ENCODE measurements at places on chromosomes 1 and 21. TPM values are rescaled to one million over a fixed set of nuclear protein-coding genes. Genes with fewer than 3 reads are reported as not detected.

PTPN7 gene
- total RNA-seq: not detected

TEKT2 gene
- not detected for total RNA-seq

S100A1 gene
- not detected for total RNA-seq

OR10J1 gene
- not detected for total RNA-seq

MAP3K21 gene
- 6.6 TPM for total RNA-seq

ASPM gene
- 21.4 TPM for total RNA-seq

ARHGAP30 gene
- not detected for total RNA-seq

NEK2 gene
- 39.9 TPM for total RNA-seq

FAM72B gene
- 4.3 TPM for total RNA-seq

DNA sequence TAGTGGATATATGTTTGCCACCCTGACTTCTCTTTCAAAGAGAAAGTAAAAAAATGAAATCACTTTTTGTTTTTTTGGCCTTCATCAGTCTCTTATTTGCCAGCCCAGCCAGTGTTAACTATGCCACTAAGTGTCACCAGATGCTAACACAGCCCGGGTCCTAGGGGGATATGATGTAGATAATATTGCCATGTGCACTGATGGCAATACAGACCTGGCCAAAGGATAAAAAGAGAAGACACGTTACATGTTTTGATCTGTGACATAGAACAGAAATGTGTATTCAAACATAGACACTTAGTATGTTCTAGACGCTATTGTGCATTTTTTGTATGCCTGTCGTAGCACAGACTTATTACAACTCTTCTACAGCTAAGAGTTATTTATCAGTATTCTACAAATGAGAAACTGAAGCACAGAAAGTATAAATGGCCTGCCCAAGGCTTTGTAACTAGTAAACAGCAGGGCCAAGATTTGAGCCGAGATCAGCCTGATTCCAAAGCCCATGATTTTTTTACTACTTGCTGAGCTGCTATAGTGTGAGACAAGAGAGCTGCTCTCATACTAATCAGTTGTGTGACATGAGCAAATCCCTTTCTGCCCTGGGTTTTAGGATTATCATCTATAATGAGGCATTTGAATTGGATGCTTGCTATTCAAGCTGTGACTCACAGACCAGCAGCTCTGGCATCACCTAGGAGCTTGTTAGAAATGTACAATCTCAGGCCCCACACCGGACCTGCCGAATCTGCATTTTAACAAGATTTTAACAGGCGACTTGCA, 6.3 kb downstream of the LRRC53 start:
- DNase-seq: no peak

- DNase-seq: peak; percentile 69
These were observed 1.1 kb upstream of the CACYBP start for GRCh38 chr1:174998569-174999215.

GRCh38 chr1:96259399-96259798, 462.2 kb upstream of the PTBP2 start:
- DNase-seq: no peak

- DNase-seq: peak; percentile 69
These were observed 254.8 kb downstream of the KIF26B start for GRCh38 chr1:245409341-245410195.

DNA sequence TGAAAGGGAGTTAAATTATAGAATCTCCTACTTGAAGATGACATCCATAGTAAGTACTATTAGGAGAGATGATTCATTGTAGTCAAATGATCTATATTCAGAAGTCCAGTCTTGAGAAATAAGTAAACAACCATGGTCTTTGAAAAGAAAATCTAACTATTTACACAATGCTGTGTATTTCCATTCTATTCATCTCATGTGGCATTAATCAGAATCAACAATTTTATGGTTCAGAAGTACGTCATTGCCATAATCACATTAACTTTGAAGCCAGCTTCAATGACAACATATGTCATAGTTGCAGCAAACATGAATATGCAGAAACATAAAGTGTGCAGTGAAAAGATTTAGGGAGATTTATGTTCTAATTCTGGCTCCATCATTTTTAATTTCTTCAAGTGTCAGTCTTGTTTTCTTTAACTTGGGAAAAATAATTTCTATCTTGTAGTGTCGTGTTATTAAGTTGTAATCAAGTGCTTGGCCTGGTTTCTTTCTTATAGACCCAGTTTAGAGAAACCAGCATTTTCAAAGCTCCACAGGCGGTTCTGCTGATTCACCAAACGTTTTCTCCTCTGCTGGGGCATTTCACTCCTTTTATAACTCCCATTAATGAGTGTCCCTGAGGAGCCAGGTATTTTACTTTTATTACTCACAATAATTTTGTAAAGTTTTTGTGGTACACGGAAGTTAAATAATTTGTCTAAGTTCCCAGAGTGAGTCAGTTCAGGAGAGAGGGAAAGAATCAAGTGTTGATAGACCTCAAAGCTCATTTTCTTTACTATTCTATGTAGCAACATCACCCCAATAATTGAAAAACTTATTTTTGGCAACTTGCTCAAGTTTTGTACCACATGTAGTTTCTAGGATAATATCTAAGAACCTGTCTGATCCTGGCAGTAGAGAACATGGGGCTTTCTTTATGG, 35.9 kb upstream of the PTGS2 start:
- no peak for DNase-seq

DNA sequence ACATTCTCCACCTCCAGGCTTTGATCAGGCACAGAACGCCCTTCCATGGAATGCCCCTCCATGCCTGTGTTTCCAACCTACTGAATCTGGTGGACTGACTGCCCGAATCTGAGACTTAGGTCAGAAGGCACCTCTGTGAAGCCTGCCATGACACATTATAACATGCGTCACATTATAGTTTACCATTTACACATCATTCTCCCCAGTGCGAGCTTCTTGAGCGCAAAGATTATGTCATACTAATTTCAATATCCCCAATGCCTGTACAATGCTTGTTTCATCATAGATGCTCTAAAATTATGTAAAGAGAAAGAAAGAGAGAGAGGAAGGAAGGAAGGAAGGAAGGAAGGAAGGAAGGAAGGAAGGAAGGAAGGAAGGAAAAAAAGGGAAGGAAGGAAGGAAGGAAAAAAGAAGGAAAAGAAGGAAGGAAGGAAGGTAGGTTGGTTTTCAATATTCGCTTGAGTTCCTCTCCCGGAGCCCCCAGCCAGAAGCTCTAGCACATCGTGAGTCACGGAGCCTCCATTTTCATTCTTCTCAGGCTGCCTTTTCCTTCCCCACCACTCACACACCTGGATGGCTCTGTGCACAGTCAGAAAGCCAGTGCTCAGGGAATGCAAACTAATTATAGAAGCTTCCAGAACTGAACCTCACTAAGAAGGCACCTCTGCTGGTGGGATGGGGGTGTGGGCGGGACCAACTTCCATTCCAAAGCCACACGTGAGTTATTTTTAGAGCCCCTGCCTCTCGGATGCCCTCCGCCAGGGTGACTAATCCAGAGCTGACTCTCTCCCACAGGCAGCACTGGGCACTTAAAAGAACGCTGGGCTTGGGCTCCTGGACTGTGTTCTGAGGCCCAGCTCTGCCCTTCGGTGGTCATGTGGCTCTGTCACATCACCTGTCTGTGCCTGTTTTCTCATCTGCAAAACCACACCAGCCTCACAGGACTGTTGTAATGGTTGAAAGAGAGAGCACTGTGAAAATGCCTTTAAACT, 27.4 kb downstream of the LAMB3 start:
- peak; percentile 5 for DNase-seq

GRCh38 chr1:157287462-157287861, 149.3 kb upstream of the ETV3 start:
- DNase-seq: no peak

- DNase-seq: no peak
These were observed 27.9 kb downstream of the ANGEL2 start for GRCh38 chr1:212987702-212988322.

DNA sequence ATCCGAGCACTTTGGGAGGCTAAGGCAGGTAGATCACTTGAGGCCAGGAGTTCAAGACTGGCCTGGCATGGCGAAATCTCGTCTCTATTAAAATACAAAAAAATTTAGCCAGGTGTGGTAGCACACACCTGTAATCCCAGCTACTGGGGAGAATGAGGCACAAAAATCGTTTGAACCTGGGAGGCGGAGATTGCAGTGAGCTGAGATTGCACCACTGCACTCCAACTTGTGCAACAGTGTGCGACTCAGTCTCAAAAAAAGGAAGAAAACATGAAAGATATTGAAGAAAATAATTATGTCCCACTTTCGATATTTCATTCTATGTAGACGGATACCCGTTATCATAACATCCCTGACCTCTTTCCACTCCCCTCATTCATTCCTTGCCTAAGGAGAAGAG, 19.2 kb downstream of the TUT4 start:
- DNase-seq: no peak

GRCh38 chr1:85049735-85050166, 1.5 kb upstream of the MCOLN3 start:
- DNase-seq: no peak

DNA sequence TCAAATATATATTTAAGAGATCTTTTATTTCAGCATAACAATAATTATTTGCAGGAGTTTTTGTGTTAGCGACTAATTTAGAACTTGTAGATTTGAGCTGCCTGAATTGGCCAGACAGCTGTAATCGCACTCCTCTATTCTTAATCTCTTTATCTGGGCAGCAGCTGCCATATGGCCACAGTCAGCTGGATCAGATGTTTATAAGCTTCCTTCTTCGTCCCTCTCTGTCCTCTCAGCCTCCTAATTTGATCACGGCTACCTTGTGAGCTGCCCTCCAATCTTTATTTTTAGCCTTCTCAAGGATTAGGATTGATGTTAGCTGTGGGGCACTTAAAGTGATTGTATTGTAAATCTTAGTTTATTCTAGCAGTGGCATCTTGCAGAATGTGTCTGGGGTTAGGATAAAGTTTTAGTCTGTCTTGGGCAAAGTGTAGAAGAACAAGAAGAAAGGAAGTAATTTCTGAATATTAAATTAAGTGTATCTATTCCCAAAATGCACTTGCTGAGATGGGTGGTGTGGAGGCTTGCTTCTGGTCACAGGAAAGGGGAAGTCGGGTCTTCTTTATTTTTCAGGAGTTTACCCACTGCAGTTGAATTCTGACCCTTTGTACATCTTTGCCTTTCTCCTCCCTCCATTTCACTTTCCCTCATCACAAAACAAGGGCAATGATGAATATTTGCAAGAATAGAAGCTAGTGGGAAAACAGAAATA, 1.1 kb downstream of the ZBTB18 start:
- DNase-seq: no peak

GRCh38 chr1:223714849-223715603, 2.7 kb downstream of the CAPN2 start:
- peak; percentile 89 for DNase-seq

- no peak for DNase-seq
These were observed 939 bp upstream of the CCN1 start for GRCh38 chr1:85579622-85580021.

GRCh38 chr1:166974647-166975345, 544 bp downstream of the ILDR2 start:
- DNase-seq: no peak

DNA sequence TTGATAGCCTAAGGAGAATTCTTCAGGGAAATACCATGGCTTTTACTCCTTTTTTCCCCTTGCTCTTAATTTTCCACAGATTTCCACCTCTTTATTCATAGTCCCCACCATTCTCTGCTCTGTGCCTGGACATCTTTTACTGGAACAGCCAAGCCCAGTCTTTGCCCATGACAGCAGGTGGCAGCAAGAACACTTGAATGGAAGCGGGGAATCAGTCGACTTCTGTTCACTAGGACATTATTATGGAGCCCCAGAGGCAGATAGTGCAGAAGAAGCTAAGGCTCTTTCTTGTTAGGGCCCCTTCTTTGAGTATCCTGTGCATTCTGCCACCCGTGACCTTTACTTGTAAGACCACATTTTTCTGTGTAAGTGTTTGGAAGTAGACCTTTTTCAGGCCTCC, 6.3 kb downstream of the OR14I1 start:
- peak; percentile 2 for DNase-seq

GRCh38 chr1:167752219-167752985, 30.6 kb downstream of the MPZL1 start:
- DNase-seq: no peak

DNA sequence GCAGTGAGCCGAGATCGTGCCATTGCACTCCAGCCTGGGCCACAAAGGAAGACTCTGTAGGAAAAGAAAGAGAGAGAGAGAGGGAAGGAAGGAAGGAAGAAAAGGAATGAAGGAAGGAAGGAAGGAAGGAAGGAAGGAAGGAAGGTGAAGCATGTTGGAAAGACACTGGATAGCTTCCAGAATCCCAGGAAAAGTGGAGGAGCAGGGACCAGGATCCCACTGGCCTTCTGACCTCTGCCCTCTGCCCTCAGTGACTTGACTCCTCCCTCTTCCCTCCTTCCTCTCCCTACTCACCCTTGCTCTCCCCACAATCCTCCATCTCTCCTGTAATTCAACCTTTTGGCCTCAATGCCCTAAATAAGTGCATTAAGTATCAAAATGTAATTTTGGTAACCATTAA, 4.1 kb upstream of the UTS2 start:
- DNase-seq: no peak

DNA sequence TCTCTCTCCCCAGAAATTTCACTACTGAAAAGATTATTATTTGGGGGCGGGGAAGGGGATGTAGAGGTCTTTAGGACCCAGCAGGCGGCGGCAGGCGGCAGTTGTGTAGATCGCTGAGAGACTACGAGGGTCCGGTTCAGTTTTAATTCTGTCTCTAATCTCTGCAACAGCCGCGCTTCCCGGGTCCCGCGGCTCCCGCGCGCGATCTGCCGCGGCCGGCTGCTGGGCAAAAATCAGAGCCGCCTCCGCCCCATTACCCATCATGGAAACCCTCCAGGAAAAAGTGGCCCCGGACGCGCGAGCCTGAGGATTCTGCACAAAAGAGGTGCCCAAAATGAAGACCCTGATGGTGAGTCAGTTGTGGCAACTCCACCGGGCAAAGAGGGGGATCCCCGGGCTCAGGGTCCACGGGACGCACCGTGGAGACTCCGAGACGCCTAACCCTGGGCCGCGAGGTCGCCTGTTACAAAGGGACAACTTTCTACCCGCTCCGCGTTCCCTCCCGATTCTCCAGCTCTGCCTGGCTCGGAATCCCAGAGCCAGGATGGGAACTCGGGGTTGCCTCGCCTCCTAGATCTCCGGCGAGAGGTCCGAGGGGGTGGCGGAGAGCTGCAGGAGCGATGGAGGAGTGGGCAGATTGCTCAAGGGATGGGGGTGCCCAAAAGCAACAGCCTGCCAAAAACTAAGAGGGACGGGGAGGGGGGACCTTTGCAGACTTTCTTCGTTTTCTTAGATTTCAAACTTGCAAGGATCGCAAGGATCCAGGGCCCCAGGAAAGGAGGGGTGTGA, at the start of gene ST6GALNAC5:
Gene ST6GALNAC5, plus strand, starts transcription at position 139 of the 789 bp plus-strand sequence.
- DNase-seq: no peak

DNA sequence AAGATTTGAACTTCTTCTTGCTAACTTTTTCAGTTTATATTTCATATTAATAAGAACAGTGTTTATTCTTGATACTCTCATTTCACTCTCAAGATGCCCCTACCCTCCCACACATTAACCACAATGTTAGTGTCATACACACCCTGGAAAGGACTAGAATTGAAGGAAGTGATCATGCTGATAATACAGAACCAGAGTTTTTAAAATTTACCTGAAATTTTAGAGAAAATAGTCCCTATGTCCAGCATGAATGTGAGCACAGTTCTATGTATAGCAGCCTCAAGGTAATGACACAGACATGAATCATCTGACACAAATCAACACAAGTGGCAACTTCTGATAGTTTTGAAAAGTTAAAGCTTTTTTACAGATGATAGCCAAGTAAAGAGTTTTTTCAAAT, 26.0 kb downstream of the RGS1 start:
- no peak for DNase-seq

All from Caki2 (cell line).